ENCODE measurements at places on chromosomes 7 and 10.

DNA sequence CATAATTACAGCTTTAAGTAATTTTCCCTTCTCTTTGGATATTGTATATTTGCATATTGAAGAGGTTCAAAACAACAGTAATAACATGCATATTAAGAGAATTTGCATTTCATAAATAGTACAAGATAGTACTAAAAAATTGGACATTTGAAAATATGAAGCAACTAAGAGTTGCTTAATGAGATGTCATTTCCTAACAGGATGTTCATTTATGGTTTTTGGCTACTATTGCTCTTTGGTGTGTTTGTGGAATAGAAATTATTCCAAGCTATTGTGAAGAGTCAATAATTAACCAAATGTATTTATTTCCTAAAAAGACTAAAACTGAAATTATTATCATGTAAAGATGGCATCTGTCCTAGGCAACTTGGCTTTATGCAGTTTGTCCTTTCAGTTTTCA is 4.1 kb upstream of the SGCE start:
- DNase-seq: no peak

DNA sequence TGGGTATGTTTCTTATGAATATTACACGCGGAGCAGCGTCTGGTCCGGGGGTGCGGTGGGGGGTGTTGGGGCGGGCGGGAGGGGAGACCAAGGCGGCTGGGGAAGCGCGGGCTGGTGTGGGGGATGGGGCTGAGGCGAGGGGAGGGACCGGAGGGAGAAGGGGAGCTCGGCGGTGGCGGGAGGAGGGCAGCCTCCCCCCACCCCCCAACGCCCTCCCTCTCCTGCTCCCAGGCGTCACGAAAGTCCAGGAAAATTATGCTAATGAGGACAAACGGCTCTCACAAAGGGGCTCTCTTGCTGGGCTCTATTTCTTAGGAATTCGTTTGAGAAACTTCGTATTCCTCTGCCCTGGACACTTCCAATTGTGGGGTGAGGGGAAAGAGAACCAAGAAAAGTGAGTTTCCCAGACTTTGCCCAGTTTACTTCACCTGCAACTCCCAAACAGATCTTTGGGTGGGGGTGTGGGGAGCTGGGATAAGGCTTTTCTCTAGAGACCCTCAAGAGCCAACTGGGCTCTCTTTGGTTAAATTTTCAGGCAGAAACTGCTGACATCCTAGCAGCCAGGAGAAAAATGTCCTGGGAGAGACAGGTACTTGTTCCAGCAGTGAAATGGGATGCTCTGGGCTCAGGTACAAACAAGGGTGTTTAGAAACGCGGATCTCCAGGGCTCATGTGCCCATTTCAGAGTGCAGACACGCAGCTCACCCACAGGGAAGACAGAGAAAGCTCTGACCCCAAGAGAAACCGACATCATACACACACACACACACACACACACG is 11.7 kb upstream of the HOXA2 start:
- DNase-seq: no peak

GRCh38 chr10:132912225-132912712 is 30.1 kb downstream of the CFAP46 start:
- DNase-seq: no peak

DNA sequence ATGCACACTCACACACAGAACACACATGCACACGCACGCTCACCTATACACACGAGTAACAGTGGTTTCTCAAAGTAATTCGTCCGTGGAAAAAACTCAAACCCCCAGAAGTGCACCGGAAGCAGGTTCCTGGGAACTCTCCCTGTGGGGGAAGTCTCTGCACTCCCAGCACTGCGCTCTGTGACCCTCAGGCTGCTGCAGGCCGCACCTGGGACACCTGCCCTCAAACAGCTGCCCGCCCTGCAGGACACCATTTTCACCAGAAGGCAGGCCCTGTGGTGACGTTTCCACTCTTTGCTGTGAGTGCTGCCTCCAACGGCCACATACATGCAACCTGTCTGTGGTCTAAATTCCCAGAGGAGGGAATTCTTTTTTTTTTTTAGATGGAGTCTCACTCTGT is 21.3 kb downstream of the YKT6 start:
- DNase-seq: no peak

DNA sequence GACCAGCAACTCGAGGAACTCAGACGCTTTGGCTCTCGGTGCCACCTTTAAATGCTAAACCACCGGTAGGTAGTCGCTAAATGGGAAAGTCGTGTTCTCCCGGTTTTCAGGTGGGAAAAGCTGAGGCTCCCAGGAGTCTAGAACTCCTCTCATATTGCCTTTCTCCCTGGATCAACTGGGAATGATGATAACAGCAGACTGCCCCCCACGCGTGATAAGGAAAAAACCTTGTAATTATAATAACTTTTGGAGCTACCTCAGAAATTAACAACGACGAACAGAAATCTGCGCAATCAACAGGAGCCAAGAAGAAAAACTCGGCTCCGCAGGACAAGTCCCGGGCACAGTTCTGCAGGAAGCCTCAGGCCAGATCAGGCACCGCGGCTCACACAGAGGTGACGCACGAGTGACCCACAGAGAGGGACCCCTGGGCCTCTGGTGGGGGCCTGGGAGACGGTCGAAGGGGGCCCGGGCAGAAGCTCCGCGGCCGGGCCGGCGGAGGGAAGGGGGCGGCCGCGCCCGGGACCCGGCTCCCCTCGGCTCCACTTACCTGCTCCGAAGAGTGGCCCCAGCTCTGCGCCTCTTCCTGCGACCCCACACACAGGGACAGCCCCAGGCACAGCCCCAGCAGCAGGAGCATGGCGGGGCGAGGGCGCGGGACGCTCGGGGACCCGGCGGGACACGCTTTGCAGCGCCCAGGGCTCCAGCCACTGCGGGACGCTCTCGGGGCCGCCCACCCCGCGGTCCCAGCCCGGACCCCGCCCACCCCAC is at the start of gene ITIH5:
Gene ITIH5 (minus strand): TSS at position 714 of the 771 bp plus-strand sequence. CDS start 74 bp downstream, at position 640.
- DNase-seq: no peak

DNA sequence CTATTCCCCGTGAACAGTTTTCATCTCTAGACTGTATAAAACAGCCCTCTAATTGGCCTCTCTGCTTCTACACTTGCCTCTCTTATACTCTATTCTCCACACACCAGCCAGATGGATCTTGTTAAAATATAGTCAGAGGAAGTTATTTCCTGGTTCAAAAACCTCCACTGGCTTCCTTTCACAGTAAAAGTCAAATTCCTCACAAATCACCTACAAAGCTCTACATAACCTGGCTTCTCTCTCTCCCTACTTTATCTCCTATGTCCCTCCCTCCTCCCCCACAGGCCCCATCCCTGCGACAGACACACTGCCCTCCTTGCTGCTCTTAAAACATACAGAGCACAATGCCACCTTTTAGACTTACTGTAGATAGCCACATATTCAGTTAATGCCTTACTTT is 60.1 kb downstream of the TPK1 start:
- DNase-seq: no peak

DNA sequence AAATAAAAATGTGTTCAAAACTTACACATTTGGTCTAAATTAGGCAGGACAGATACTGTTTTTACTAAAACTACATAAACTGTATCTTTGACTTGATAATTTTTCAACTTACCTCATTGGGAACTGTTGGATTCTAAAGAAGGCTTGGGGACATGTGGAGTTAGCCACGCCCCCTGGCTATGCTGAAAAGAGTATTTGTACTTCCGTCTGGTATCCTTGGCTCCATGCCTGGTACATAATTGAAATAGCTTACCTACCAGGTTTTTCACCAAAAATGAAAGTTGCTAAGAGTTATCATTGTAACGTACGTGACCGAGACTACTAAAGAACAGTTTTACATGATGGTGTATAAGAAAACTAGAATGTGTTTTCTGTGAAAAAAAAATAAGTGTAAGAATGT is 604.8 kb upstream of the IGFBP3 start:
- DNase-seq: no peak

Data from MV-4-11 (cell line).